Lung (tissue), 17 donors: ENCODE measurements at places on chromosomes 2 and 18. TPM values are rescaled to one million over a fixed set of nuclear protein-coding genes. Genes with fewer than 3 reads are reported as not detected.

GRCh38 chr18:26506012-26506411 is 42.3 kb downstream of the KCTD1 start:
- H3K4me1 ChIP-seq = peaks cover 2% of the 10 kb centered on the region
- H3K27ac ChIP-seq = no peak overlapping the region
- DNase-seq = no peak

- H3K4me1 ChIP-seq = peaks cover 14% of the 10 kb centered on the region
- H3K27me3 ChIP-seq = no peaks in the 10 kb centered on the region
- H3K36me3 ChIP-seq = no peaks in the 10 kb centered on the region
- H3K27ac ChIP-seq = no peak overlapping the region
- peak; percentile 32 for DNase-seq
These were observed 41.8 kb downstream of the TCF7L1 start for GRCh38 chr2:85174943-85175342.

DNA sequence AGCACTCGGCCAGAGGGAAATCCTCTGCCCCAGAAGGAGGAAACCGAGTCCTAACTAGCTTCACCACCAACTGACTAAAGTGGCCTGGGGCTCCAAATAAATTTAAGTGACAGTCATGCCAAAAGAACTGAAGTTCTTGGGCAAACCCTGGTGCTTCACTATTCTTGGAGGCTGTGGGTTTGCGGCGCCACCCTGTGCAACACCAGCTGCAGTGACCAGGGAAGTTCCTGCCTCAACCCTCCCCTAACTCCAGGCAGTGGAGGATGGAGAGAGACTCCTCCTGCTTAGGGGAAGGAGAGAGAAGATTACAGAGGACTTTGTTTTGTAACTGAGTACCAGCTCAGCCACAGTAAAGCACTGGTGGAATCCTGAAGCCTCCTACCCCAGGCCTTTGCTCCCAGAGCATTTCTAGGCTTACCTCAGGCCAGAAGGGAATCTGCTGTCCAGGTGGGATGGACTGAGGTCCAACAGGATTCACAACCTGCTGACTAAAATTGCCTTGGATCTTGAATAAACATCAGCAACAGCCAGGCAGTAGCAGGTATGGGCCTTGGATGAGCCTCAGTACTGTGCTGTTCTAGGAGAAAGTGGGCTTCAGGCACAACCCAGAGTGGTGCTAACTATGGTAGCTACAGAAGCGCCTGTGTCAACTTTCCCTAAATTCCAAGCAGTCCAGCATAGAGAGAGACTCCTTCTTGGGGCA is 29.4 kb upstream of the BMP10 start:
- H3K36me3 ChIP-seq = no peaks in the 10 kb centered on the region
- no peak overlapping the region for H3K27ac ChIP-seq
- DNase-seq = no peak
- no peak overlapping the region for H3K4me3 ChIP-seq
- H3K4me1 ChIP-seq = no peaks in the 10 kb centered on the region

DNA sequence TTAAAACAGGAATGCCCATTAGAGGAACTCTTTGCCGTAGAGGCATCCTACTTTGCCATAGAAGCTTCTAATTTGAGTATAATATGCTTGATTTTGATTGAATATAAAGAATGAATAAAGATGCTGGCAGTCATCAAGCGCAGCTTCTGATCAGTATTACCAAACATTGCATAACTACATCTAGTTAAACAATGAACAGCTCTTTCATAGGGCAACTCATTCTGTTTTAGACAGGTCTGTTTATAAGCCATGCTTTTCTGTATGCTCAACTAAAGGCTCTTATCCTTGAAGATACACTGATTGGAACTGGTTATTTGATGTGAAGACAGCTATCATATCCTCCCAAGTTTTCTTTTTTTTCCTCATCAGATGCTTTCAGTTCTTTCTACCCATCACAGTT is 122.6 kb upstream of the FAM117B start:
- H3K27me3 ChIP-seq = no peaks in the 10 kb centered on the region
- H3K4me1 ChIP-seq = no peaks in the 10 kb centered on the region
- H3K4me3 ChIP-seq = no peak overlapping the region
- no peak for DNase-seq
- H3K36me3 ChIP-seq = peaks cover 2% of the 10 kb centered on the region

- no peak overlapping the region for H3K27ac ChIP-seq
- H3K36me3 ChIP-seq = no peaks in the 10 kb centered on the region
- H3K4me3 ChIP-seq = no peak overlapping the region
- H3K27me3 ChIP-seq = no peaks in the 10 kb centered on the region
- no peak for DNase-seq
These were observed 908.8 kb upstream of the POU3F3 start for GRCh38 chr2:103945083-103945482.

DNA sequence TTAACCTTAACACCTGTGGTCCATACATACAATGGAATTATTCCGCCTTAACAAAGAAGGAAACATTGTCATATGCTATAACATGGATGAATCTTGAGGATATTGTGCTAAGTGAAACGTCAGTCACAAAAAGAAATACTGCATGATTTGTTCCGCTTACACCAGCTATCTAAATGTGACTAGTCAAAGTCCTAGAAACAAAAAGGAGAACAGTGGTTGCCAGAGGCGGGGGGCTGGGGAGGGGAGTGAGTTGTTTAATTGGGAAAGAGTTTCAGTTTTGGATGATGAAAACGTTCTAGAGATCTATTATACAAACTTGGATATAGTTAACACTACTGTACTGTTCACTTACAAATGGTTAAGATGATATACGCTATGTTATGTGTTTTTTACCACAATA is 72.0 kb downstream of the SPRED2 start:
- no peak for DNase-seq
- H3K36me3 ChIP-seq = no peaks in the 10 kb centered on the region
- no peak overlapping the region for H3K27ac ChIP-seq
- no peaks in the 10 kb centered on the region for H3K27me3 ChIP-seq
- no peak overlapping the region for H3K4me3 ChIP-seq

DNA sequence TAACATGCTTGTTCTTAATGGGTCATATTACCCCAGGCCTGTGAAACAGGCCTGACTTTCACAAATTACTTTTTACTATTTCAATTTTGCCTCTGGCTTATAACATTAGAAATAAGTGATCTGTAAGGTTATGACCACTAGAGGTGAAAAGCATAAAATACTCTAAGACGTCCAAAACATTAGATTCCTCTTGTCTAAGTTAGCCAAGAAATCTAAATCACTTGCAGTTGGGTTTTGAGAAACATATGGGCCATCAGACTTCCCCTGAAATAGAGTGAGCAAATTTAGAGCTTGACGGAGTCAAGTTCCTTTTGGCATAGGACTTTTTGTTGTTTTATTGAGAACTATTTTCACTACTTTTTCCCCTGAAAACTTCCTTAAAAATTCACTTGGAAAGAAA is 32.7 kb upstream of the RIT2 start:
- no peaks in the 10 kb centered on the region for H3K27me3 ChIP-seq
- H3K4me1 ChIP-seq = no peaks in the 10 kb centered on the region
- no peak overlapping the region for H3K4me3 ChIP-seq

- no peak for DNase-seq
- H3K4me3 ChIP-seq = no peak overlapping the region
- H3K27me3 ChIP-seq = no peaks in the 10 kb centered on the region
- no peaks in the 10 kb centered on the region for H3K36me3 ChIP-seq
These were observed 43.2 kb upstream of the SOS1 start for GRCh38 chr2:39164089-39164488.

Gene SCYGR5
- total RNA-seq = not detected

Gene LHCGR
- total RNA-seq = 0.26 TPM

Gene CDK5R2
- total RNA-seq = 0.17 TPM
